ENCODE measurements at places on chromosomes 1 and 21.

- DNase-seq: no peak
These were observed 8.1 kb downstream of the PSRC1 start for GRCh38 chr1:109274533-109275476.

DNA sequence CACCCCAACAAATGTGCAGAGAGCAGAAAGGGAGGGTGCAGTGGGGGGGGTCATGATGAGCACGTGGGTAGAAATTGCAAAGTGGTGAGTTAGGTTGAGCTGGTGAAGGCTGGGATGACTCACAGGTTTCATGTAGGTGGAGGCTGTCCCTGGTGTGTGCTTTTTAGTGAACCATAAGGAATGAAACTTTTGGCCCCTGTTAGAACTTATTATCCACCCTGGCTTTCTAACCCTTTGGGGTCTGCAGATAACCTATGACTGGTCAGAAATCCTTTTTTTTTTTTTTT is 46.9 kb downstream of the DOP1B start:
- no peak for DNase-seq

GRCh38 chr1:100643471-100644196 is 75.9 kb upstream of the VCAM1 start:
- no peak for DNase-seq

GRCh38 chr21:42411197-42411869 is 7.6 kb downstream of the UBASH3A start:
- no peak for DNase-seq

- no peak for DNase-seq
These were observed 6.9 kb upstream of the BCL9 start for GRCh38 chr1:147534386-147534785.

DNA sequence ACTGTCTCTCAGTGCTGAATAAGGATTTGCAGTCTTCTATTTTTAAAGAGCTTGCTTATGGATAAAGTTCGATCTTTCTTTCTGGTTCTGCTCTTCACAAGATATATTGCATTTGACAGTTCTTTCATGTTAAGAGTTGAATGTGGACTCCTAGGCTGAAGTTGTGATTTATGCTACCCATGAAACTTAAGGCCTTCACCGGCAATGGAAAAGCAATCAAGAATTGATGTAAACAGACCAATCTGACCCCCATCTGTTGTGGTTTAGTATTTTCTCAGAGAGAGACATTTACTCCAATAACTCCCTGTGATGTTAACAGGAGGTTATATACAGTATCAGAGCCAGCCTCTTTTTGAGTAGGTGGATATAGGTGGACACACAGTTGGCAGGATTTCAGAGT is 165.8 kb downstream of the PAPPA2 start:
- no peak for DNase-seq

DNA sequence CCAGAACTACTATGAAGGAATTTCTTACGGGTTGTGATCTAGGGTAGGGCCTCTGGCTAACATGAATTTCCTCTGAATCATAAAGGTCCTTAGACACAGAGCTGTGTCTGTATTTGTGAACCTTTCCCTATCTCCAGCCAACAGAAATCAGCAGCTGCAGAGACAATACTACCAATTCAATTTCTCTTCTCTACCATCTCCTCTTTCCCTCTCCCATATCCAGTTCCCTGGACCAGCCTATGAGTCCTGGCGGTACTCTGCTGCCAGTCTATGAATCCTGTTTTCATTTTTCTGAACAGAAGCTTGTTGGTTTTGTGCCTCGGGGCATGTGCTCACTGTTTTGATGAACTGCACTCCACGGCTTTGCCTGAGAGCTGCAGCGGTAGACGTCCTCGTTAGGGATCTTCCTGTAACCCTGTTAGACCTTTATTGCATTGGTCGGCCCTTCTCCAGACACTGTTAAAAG is 458.0 kb upstream of the VAMP3 start:
- DNase-seq: no peak

- no peak for DNase-seq
These were observed at the start of gene PTPRU for GRCh38 chr1:29235955-29236711. Gene PTPRU, plus strand, starts transcription at chr1:29236522. Its CDS starts 123 bp downstream, at chr1:29236645.

DNA sequence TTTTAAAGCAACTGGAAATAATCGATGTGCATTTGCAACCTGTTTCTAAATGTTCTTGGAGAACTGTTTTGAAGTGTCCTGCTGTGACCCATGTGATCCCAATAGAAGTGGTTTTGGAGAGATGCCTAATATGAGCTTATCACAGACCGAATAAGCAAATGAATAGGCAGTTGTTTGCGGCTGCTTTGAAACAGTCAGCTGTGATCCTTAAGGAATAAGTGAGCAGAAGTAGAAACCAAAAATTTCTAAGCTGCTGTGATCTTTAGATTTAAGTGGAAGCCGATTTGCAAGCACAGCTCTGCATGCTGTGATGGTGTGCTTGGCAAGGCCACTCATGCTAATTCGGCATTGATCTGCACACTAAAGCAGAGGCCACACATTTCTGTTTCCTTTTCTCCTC is 329.5 kb upstream of the DUSP10 start:
- DNase-seq: no peak

DNA sequence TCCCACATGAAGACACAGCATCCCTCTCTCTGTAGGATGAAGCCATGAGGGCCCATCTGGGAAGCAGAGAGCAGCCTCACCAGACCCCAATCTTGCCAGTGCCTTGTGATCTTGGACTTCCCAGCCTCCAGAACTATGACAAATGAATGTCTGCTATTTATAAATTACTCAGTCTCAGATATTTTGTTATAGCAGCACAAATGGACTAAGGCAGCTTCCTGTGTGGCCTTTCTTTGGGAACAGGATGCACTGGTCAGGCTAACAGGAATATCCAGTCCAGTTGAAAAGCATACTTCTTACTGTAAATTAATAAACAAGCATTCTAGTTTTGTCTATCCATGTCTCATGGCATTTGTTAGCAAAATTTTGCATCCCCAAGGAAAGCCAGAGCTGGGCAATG is 134.1 kb upstream of the ETV3 start:
- no peak for DNase-seq

DNA sequence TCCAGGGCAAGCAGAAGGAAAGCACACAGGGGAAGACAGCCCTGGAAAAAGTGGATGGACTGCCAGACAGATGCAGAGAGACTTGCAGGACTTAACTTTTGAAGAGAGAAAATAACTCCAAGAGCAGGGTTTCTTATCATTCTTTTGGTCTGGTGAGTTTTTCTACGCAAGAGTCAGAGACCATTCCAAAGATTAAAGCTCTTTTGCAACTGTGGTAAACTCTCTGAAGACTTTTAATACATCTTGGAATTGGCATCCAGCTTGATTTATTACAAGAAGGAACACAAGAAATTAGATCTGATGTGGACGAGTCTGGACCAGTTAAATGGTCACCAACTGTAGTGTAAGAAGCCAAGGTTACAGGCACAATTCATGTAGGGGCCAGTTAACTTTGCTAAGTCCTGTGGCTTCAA is 153.4 kb downstream of the SIPA1L2 start:
- DNase-seq: no peak

DNA sequence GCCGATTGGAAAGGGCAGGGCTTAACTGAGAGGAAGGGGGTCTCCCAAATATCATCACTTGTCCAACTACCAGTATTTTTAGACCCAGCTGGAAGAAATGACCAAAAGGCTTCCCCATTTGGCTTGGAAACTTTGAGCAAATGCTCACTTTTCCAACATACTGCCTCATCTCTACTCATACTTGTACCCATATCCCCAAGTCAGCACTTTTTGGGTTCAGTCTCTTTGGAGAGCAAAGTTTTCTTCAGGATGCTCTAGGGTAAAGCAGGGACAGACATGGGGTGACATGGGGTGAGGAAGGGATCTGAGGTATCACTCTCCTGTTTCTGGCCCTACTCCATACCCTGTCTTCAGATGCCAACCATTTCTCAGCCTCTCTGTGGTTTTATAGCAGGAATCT is 27.2 kb downstream of the LRRN2 start:
- DNase-seq: no peak

GRCh38 chr1:151846062-151846568 is 6.5 kb upstream of the C2CD4D start:
- DNase-seq: no peak

DNA sequence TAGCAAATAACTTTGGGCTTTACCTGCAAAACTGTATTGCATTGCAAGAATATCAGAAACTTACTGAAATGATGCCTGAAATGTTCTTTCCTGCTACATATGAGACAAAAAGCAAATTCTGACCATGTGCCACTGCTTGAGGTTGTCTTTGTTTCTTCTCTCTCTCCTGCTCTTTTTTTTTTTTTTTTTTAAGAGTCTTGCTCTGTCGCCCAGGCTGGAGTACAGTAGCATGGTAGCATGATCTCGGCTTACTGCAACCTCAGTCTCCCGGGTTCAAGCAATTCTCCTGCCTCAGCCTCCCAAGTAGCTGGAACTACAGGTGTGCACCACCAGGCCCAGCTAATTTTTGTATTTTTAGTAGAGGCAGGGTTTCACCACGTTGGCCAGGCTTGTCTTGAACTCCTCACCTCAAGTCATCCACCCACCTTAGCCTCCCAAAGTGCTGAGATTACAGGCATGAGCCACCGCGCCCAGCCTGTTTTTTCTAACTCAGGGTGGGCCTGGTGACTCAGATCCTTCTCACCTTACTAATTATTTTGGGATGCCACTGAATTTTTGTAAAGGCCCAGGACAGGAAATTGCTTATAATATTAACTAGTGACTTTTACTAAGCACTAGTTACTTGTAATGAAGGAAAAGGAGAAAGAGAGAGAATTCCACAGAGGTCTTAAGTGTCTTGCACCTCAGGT is 35.9 kb downstream of the DNASE2B start:
- DNase-seq: no peak

GRCh38 chr1:157992031-157992832 is 1.2 kb upstream of the KIRREL1 start:
- DNase-seq: no peak

- no peak for DNase-seq
These were observed 161.9 kb upstream of the GALNT2 start for GRCh38 chr1:229905031-229905545.

DNA sequence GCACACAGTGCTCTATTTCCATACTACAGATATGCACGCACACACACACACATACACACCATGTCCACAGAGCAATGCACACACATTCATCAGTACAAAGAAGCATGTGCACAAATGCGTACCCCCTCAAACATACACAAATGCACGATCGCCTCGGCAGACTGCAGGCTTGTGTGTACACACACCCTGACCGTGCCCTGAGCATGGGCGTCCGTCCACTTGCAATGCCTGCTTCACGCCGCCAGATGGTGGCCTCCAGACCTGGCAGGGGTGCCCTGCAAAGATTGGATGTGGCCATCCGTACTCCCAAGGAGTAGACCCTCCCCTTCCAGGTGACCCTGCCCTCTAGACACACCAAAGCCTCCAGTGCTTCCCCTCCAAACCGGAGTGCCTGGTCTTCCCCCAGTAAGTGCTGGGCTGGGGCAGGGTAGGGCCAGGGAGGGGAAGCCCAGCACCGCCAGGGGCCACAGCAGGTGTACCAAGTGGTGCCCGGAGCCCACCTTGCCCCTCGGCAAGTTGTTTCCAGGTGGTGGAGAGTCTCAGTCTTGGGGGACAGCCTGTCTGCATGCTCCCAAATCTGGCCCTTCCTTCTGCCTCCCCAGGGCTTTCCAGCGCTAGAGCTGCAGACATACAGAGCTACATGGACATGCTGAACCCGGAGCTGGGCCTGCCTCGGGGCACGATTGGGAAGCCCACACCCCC is 20.6 kb downstream of the ESPN start:
- DNase-seq: no peak

- DNase-seq: no peak
These were observed 55.5 kb upstream of the DNAJC6 start for GRCh38 chr1:65253800-65254319.

DNA sequence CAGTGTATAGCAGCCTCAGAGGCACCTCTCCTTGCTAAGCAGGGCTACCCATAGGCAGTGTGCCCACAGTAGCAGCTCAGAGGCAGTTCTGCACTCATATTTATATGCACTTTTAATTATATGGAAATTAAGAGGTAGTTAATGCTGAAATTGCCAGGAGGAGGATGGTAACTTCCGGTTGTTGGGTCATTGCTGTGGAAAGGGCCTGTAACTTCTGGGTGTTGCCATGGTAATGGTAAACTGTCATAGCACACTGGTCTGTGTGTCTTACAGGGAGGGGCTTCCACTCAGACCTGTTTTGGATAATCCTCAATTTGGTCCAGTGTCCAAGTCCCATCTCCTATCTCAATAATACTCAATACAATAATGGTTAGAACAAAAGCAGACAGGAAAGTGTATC is 7.6 kb downstream of the CFH start:
- no peak for DNase-seq

GRCh38 chr1:99170516-99170915 is 93.8 kb upstream of the PLPPR4 start:
- no peak for DNase-seq

DNA sequence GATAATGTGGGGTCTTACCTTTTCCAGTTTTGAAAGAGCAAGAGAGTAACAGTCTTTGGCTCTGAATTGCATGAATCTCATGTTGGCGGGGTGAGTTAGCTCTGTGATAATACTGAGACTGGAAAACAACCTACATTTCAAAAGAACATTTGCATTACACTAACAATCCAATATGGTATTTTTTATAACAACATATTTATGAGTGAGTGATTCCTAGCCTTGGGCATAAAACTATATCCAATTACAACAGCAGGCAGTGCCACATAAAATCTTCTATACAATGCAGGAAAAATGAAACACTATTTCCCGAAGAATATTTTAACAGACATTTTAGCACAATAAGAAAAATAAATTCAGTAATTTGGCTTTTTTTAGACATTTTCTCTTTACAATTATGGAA is 303.0 kb downstream of the KCNT2 start:
- no peak for DNase-seq

DNA sequence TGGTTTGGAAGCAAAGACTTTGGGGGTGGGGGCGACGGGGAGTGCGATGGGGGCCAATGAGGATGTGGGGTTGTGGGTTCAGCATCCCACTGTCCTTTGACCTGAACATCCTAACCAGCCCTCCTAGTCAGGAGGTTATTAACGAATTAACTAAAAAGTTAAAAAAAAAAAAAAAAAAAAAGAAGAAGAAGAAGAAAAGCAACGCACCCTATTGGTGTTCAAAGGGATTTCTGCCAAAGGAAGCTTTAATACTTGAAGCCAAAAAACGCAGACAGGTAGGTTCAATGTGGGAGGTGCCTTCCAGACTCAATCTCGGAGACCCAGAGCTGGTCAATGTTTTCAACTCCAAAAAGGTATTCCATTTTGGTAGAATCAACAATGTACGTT is 2.2 kb downstream of the CLIC6 start:
- no peak for DNase-seq

GRCh38 chr1:162502928-162503327 is 5.3 kb downstream of the UHMK1 start:
- no peak for DNase-seq

DNA sequence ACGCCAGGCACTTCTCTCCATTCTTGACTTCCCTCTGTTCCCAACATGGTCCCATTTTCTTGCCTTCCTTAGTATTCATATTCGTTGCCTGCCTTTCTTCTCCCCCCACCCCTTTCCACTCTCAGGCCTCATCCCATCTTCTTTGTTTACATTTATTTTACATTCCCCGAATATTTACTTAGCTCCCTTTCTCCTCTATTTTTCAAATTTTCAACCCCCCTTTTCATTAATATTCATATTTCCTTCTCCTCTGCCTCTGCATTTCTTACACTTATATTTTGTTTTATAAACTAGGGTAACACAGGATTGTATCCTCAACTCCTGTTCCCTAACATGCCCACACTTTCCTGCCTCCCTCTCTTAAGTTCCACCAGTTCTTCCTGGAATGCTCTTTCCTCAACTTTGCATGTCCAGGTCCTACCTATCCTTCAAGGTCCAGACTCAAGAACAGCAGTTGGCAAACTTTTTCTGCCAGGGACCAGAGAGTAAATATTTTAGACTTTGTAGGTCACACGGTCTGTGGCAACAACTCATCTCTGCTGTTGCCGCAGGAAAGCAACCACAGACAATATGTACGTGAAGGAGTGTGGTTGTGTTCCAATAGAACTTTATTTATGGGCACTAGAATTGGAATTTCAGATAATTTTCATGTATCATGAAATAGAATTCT is 29.8 kb upstream of the A3GALT2 start:
- DNase-seq: no peak

All from NCI-H2081 treated with DMSO at 0.1 percent for 48 hours (cell line).